ENCODE measurements at places on chromosomes 12 and 14.

DNA sequence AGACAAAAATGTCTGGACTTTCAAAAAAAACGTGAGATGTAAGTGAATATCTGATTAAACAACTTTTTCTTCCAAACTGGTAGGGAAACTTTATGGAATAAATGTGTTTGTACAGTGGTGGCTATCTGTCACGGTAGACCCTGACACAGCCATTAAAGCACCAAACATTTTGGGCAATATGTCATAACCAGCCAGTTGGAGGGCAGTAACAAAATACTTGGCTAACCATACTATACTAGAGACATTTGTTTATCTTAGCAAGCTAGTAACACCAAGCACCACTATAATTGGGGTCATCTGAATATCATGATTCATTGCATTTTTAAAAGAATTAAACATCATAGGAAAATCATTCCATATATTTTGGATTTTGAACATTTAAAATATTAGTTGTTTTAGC, 6.0 kb upstream of the MYF6 start:
- DNase-seq = peak; percentile 5

DNA sequence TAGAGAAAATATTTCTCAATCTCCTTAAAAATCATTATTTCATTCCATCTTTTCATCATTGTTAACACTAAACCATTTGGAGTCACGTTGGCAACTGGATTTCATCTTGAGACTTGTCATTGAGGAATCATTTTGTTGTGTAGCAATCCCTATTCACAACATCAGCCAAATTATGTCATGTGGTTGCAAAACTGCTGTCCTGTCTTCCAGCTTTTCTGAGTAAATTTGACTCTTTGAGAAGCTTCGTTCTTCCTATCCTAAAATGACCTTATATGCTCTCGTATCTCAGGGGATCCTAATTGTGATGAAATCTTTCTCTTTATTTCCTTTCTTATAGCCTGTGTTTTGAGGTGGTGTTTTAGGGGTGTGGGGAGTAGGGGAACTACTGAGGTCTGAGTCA, 30.6 kb upstream of the KICS2 start:
- peak; percentile 91 for DNase-seq

DNA sequence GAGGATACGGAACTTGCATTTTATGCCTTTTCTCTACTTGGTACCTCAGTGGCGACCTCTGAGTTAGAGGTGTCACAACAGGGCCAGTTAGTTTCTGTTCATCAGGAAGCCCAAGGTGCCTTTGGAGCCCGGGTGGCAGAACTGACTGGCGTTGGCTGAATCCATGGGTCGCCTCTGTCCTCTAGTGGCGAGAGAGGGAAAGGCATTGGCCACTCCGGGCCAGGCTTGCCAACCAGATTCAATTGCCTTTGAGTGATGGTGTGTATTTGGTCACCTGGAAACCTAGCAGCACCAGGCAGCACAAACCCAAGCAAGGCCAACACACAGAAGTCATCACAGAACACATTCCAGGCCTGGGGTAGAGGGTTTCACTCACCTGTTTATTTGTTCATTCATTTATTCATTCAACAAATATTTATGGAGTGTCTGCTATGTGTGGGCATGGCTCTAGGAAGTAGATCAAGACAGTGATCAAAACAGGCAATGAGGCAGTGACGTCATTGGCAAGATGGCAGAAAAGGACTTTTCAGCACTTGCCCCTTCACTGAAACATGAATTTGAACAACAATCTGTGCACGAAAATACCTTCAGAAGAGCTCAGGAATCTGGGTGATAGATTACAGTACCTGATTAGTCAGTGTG, 40.5 kb upstream of the KCNA5 start:
- DNase-seq = peak; percentile 81

- no peak for DNase-seq
Measured at GRCh38 chr14:24845851-24846250, 204.1 kb downstream of the STXBP6 start.

- DNase-seq = peak; percentile 99
Measured at GRCh38 chr14:74619672-74620131, 7.7 kb upstream of the LTBP2 start.

GRCh38 chr12:704516-705242, 41.4 kb upstream of the NINJ2 start:
- DNase-seq = no peak

DNA sequence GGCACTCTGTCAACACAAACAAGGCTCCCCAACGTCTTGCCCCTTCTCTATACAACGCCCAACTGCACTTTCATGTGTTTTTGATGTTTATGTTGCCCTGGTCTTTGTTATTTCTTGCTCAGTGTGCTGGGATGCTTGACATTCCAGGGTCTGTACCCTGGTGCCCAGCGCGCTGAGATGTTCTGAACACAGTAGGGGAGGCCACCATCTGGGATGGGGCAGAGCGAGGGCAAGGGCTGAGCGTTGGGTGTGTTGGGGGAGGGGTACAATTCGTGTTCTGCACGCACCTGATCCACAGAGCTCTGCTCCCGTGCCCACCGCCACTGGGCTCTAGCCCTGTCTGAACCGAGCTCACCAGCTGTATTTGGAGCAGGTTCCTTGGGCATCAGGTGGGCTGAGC, 52.9 kb downstream of the ISCA2 start:
- no peak for DNase-seq

GRCh38 chr12:57965766-57966165, 24.4 kb downstream of the ATP23 start:
- DNase-seq = no peak

- no peak for DNase-seq
Measured at GRCh38 chr12:14842315-14842714, 1.0 kb downstream of the ART4 start.

DNA sequence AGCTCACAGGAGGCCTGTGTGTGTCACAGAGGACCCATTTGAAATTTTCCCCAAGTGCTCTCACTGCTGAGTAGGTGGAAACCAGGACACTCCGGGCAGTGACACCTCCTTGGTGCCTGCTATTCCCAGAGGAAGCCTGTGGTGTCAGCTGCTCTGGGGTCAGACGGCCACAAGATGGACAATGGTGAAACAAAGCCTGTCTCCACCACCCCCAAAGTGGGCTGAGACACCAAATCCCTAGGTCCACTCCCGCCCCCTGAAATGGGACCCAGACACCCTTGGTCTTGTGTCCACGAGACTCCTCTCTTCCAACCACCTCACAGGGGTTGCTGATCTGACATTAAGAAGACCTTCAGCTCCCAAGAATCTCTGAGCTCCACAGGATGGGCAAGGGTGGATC, 7.0 kb downstream of the KCNH3 start:
- no peak for DNase-seq

DNA sequence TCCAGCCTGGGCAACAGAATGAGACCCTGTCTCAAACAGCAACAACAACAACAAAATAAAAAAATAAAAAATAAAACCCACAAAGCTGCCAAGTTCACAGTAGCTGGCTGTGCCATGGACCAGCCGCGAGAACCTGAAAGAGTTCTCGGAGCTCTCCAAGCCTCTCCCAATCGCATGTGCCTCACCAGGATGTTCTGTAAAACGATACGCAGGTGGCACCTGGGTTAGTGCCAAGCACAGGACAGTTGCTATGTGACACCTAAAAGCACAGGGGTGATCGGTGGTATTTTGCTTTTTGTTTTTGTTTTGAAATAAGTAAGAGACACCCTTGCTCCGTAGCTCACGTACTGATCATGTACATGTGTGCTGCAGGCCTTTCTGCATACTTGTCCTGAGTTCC, 52.4 kb downstream of the RFLNA start:
- DNase-seq = no peak

- DNase-seq = no peak
Measured at GRCh38 chr12:40020261-40020691, 85.6 kb downstream of the SLC2A13 start.

GRCh38 chr12:124233846-124234640, 60.9 kb upstream of the RFLNA start:
- DNase-seq = peak; percentile 64

- DNase-seq = no peak
Measured at GRCh38 chr12:17810399-17810798, 279.6 kb downstream of the RERGL start.

- DNase-seq = no peak
Measured at GRCh38 chr14:50744231-50744630, 76.1 kb upstream of the SAV1 start.

DNA sequence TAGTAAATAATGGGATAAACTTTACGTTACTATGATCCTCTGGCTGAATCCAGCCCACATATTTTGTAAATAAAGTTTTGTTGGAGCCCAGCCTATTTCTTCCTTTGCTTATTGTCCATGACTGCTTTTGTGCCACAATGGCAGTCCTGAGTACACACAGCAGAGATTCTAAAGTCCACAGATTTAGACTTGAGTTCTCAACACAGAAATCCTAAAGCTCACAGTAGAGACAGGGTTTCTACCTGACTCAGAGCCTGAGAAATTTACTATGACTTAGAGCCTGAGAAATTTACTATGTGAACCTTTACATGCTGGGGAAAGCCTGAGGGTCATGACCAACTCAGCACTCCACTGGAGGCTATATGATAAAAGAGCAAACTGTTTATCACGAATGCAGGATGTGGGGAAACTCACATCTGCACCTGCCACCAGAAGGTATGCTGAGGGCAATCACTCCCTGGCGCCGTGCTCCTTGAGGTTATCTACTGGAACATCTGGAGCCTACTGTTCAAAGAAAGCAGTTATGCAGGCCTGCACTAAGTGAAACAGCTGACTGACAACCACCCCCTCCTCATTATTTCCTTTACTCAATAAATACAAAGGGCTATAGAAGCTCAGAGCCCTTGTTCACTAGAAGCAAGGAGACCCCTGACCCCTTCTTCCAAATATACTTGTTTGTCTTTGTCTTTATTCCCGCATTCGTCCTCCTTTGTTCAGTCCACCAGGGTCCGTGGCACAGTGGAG, 52.6 kb upstream of the BICD1 start:
- DNase-seq = peak; percentile 15

DNA sequence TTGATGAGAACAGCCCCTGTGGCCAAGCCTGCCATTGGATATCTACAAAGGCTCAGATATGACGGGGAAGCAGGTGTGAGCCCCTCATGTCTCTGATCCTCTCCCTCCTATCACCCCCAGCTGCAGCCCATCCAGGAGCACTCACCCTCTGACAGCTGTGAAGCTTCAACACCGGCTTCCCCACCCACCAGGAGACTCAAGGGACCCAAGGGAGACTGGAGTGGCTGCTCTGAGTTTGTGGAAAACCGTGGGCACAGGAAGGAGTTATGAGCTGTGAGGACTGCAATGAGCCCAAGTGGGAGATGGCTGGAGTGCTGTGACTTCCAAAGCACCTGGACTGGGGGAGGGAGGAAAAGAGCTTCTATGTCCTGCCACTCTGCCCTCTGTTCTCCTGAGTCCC, 7.9 kb downstream of the IFI27L2 start:
- DNase-seq = peak; percentile 14

DNA sequence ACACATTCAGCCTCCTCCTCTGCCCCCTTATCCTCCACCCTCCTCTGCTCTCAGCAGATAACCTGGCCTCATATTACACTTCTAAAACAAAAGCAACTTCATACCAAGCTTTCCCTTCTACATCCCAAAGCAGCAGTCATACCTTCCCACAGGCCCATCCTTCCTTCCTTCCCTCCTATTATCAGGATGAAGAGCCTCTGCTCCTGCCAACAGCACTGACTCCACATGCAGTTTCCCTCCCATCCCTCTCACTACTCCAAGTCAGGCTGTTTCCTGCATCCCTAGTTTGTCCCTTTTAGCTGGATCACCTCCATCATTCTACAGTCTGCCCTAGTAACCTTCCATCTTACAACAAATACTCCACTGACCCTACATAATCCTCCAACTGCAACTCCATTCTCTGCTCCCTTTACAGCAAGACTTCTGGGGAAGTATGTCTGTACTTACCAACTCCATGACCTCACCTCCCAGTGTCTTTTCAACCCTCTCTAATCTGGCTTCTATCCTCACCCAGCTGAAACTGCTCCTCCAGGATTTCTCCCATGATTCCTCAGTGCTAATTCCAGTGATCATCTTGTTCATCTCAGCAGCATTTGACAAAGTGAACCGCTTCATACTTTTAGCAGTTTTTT, 4.9 kb upstream of the YEATS4 start:
- no peak for DNase-seq

GRCh38 chr12:15732341-15733061, 56.7 kb downstream of the EPS8 start:
- peak; percentile 77 for DNase-seq

- DNase-seq = peak; percentile 35
Measured at GRCh38 chr12:57657744-57658143, 24.7 kb upstream of the B4GALNT1 start.

DNA sequence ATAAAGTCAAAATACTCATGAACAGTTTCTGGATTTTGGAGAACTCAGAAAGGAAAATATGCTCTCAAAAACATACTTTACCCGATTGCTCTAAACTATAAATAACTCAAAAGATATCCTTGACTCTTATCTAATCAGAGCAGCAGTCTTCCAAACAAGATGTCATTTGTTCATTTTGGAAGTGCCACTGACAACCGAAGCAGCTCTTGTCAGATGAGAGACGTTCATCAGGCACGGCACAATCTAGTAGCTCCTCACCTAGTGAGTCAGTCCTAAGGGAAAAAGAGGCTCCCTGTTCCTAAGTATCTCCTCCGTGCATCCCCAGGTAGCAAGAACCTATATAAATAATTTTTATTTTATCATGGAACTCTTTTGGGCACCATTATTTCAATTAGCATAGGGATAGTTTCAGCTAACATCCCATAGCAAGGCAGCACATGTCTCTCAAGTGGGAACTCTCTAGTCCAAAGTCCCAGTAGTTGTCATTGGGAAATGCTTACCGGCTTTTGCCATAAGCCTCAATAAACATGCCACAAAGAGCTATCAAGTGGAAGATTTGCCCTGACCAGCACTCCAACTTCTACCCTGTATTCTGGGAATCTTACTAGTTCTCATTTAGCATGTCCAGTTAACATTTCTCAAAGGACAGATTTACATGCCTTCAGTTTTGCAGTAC, 14.1 kb upstream of the TMEM263 start:
- DNase-seq = no peak

- DNase-seq = no peak
Measured at GRCh38 chr14:24053548-24054323, 1.9 kb downstream of the CARMIL3 start.

DNA sequence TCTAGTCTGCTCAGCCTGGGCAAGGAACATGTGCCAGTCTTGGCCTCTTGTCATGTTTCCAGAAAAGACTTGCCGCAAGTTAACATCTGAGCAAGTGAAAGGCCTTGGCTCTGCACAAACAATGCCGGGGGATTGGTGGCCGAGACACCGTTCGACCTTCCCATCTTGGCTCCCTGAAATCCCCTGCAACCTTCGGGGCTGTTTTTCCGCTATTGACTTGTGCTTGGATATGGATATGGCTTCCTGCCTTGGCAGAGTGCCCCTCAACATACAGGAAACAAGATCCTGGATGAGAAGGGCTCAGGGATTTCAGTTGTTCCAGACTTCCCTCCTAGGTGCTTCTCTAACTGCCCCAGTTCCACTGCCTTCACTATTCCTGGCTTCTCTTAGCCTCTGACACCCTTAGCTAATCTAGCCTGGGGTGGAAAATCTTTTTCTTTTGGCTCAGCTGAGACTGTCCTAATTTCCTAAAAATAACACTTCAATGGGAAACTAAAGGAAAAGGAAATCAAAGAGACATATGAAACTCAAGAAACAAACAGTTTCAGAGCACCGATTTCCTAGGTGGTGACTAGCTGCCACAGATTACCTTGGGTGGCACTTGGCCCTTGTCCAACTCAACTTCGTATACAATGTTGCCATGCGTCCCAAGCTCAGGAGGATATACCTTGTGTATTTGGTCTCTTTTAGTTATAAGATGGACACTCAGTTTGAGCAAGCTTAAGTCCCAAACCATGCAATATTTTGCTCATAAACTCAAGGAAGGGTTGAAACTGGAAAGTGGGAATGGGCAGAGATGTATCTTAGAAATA, 33.9 kb downstream of the RDH12 start:
- DNase-seq = no peak

All from GM23248 (cell line).